Activated CD8-positive, alpha-beta T cell treated with anti-CD3 and anti-CD28 coated beads for 36 hours (primary cell): ENCODE measurements at places on chromosomes 7 and 10. TPM values are rescaled to one million over a fixed set of nuclear protein-coding genes. Genes with fewer than 3 reads are reported as not detected.

Gene NRCAM
- 3.2 TPM for total RNA-seq

GRCh38 chr10:61974601-61975390 lies 73.3 kb downstream of the ARID5B start:
- peak; percentile 27 for DNase-seq

- no peak for DNase-seq
Measured at GRCh38 chr7:158849768-158850544, 6.4 kb upstream of the DYNC2I1 start.

DNA sequence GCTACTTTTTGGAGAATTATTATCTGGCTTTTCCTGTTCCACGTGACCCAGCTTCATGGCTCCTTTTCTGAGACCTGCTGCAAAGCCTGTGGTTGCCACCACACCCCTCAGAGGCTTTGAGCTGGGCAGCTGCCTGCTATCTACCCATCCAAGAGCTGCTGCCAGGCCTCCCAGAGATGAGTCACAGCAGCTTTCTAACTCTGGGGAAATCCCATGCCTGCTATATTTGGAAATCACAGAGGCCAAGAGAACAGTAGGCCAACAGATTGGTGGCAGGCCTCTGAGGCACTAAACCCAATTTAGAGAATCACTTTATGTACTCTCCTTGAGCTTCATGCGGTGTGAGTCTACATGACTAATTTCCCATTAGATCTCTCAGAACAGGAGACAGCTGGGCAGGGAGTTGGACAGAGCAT lies 35.2 kb downstream of the SGCE start:
- DNase-seq: peak; percentile 82

Gene SDK1
- 0.78 TPM for total RNA-seq

- no peak for DNase-seq
Measured at GRCh38 chr10:84360637-84361365, 32.4 kb downstream of the CCSER2 start.

Gene PTEN
- 48.9 TPM for total RNA-seq

DNA sequence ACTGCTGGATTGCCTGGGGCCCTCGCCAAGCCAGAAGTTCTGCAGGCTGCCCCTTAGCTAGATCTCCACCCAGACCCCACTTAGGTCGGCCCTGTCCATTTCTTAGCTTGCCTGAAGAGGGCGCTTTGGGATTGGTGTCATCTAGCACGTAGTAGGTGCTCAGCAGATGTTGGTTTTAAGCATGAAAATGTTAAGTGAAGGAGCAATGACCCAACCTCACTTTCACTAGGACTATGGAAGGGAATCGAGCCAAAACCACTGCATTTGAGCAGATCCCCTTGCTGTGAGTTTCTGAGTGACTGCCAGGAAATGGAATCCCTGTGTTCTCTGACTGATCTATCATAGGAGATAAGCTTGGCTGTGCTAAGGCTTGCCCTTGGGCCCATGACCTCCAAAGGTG lies 131.7 kb upstream of the EEPD1 start:
- DNase-seq: peak; percentile 15
